Effector memory CD8-positive, alpha-beta T cell (primary cell): ENCODE measurements at places on chromosomes 13 and 19.

DNA sequence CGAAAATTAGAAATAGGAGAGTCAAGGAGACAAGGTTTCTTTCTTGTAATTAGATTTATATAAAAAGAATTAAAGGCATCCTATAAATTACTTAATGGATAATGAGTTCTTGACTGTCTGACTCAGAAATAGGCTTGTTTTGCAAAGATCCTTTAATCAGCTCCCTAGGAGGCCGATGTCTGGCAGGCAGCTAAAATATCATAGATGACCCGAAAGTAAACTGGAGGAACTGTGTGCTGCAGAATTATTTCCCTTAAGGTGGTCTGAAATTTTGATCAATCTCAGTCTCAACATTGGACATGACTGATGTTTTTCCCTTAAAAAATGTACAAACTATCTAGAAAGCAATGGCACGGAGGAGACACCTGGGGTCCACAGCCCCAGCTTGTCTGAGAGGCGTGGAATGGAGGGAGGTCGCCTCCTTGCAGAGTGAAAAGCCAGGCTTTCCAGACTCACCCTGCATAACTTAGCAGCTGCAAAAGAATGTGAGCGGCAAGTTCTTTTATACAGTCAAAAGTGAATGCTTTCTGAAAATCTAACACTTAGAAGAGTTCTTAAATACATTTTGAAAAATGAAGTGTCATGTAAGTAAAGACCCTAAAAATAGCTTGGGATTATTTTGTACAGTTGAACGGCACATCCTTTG is 44.8 kb downstream of the MBNL2 start:
- no peak for DNase-seq

DNA sequence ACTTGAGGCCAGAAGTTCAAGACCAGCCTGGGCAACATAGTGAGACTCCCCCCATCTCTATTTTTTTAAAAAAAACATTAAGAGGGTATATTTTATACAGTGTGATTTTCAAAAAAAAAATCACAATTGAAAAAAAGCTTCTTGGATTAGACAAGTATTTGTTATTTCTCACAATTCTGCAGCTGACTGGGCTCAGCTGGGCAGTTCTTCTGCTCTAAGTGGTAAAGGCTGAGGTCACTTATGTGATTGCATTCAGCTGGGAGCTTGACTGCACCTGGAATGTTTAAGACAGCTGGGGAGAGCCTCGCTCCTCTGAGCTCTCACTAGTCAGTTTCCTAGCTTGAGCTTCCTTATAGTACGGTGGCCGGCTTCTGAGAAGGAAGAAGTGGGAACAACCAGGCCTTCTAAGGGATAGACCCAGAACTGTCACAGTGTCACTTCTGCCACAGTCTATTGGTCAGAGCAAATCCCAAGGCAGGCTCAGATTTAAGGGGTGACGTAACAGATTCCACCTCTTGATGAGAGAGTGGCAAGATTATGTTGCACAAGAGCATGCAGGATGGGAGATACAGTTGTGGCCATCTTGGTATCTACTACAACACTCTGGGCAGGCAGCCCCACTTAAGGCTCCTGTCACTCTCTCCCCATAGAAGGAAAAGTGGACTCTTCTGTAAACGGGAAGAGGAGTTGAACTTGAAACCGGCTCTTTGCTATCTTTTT is 19.7 kb upstream of the IRGC start:
- no peak for DNase-seq

GRCh38 chr19:28874742-28875141 is 338.2 kb downstream of the UQCRFS1 start:
- DNase-seq = no peak

DNA sequence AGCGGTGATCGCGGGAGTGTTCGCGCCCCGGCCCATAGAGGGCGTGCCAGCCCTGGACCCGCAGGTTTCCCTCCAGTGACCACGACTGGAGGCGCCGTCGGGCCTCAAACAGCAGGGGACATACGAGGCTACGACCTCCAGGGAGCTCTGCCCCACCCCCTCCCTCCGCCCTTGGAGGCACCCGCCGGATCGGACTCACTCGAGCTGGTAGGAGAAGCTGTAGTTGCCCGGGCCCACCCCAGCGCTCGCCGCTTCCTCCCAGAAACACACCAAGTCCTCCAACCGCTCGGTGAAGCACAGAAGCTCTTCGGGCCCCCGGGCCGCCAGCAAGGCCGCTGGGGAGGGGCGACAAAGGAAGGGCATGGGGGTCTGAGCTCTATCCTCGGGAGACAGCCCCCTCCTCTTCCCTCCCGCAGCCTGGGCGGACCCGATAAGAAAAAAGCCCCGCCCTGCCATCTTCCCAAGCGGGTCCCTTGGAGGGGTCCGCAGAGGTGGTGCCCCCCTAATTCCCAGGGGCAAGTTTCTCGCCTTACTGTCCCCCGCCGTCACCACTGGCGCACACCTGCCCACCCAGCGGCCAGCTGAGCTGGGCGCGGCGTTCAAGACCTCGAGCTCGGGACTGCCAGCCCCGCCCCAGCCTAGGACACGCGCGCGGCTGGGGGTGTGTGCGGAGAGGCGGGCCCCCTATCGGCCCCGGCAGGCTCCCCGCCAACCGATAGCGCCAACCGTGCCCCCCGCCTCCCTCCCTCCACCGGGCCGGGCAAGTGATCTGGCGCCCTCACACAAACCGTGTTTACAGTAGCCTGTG is 1.0 kb downstream of the EPOR start:
- DNase-seq = peak; percentile 26

DNA sequence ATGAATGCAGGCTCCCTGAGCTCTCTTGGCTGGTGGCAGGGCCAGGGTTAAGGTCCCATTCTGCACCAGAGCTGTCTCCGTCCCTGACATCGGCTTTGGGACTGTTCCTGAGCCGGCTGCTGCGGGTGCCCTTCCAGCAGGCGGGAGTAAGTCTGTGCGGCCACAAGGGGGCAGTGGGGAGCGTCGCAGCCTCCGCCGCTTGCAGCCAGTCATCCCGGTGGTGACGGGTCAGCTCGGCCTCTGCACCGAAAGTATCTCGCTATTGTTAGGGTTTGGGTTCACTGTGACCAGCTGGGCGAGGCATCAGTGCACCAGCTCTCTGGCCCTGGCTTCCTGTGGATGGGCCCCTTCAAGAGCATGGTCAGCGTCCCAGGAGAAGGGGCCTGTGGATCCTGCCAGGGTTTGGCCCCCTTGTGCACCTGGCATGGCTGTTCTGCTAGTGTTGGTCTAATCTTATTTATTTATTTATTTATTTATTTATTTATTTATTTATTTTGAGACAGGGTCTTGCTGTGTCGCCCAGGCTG is 15.1 kb downstream of the NDUFB7 start:
- DNase-seq = peak; percentile 65

DNA sequence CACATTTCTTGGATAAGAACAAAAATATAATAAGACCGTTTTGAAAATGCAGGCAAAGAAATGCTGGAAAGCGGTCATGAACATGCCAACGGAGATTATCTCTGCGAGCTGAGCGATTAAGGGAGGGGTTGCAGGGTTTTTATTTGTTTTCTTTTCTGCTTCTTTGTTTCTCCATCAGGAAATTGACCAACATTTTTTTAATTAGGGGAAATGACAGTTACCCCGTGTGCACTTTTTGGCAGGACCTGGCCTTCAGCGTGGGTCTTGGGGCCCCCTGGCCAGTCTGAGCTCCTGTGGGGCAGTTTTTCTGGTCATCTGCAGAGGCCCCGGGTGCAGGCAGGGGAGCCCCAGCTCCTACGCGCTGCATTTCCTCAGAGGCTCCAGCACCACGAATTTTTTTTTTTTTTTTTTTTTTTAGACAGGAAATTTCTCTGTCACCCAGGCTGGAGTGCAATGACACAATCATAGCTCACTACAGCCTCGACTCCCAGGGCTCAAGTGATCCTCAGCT is 31.3 kb upstream of the HOMER3 start:
- DNase-seq = no peak

GRCh38 chr13:85825454-85825853 is 26.2 kb upstream of the SLITRK6 start:
- DNase-seq = no peak

DNA sequence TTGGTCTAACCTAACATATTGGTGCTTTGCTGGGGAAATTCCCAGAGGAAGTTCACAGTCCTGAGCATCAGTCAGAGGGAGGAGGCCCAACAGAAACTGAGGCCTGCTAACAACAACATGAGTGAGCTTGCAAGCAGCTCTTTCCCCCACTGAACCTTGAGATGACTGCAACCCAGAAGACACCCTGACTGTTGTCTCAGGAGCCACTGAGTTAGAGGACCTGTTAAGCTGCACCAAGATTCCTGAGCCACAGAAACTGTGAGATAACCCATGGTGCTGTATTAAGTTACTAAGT is 193.2 kb upstream of the UBL3 start:
- no peak for DNase-seq

- DNase-seq = no peak
Measured at GRCh38 chr19:12838886-12839756, 806 bp downstream of the MAST1 start.

GRCh38 chr13:81597101-81597500 is 1256.2 kb upstream of the SPRY2 start:
- DNase-seq = no peak

DNA sequence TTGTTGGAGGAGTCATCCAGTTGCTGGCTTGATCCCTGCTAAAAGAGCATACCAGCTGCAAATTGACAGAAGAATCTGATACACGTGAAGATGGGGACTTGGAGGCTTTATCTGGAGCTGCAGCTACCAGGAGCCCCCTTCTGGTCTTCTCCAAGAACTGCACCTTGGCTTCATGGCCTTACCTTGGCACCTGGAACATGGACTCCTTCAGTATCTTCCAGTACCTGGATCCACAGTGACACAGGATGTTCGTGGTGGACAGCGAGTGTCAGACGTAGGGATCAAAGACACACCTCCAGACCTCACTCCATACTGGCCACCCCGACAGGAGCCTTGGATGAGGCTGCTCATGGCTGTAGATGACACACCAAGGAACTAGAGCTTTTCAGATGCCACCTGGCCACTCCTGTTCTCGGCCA is 9.9 kb upstream of the ACSBG2 start:
- DNase-seq = peak; percentile 59

GRCh38 chr13:54536112-54536511 is 1507.5 kb downstream of the OLFM4 start:
- DNase-seq = no peak

DNA sequence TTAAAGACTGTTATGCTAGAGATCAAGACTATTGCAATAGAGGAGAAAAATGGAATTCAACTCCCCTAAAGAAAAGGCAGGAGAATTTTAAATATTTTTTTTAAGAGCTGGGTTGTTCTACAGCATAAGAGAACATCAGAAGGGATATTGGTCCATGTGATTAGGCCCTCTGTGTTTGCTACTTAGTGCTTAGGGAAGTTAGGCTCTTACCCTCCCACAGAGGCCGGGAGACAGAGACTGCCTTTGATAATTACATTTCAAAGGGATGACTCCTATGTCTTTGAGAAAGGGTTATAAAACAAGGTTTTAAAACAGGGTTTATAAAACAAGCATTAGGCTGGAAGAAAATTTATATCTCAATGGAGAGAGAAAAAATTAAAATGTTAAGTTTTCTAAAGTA is 1248.1 kb upstream of the PCDH20 start:
- DNase-seq = no peak

GRCh38 chr13:70125693-70126092 is 17.4 kb upstream of the KLHL1 start:
- DNase-seq = no peak

GRCh38 chr19:37342753-37343152 is 28.1 kb upstream of the ZNF527 start:
- DNase-seq = no peak

DNA sequence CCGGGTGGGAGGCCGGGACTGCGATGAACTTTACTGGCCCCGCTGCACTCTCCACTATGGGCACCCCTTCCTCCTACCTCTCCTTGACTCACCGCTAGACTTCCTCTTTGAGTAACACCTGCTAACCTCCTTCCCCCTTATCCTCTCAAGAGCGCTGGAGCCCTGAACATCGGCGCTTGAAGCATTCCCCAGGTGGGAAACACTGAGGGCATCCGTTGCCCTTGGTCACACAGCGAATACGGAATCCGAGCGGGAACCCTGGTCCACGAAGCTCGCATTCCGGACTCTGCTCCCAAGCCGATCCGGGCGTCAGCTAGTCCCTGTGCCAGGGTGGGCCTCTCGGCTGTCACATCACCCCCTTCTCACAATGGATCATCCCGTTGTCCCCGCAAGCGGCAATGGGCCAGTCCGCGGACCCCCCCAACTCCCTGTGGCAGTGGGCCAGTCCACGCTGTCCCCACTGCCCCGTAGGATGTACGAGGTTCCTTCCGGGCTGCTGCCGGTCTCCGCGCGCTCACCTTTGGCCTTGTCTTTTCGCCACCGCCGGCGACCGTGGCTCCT is 4.2 kb downstream of the LIPE start:
- peak; percentile 60 for DNase-seq

GRCh38 chr19:5407356-5407755 is 47.9 kb upstream of the ZNRF4 start:
- DNase-seq = no peak

DNA sequence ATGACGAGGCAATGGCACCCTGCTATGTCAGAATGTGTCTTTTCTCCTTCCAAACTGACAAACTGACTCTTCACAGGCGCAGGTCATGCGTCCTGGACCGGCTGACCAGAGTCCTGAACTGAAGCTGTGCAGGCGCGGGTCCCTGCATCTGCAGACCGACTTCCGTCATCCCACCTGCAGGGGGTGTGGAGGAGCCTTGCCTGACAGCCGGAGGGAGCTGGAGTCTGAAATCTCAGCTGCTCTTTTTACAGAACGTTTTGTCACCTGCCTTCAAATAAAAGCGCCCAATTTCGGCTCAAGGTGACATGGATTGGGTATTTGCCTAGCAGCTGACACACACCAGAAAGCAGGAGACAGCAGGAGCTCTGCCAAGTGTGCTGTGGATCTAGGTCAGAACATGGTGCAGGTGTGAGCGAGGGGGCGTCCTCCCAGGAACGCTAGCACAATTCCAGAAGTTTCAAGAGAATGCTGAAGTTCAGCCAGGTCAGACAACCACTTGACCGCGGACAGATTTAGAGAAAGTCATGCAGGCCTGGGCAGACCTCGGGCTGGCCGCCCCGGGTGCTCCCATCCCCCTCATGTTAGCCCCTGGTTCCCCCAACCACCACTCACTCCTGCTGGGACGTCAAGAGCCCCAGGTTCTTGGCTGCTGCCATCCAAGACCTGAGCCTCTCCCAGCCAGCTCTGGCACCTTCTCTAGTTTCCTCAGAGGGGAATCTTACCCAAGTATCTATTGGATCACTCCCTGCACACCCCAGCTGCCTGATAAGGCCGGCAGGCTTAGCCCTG is 32.8 kb downstream of the ELL start:
- DNase-seq = no peak
